ENCODE measurements at places on chromosomes 2 and 18.

- no peak for DNase-seq
Measured at GRCh38 chr2:203612246-203612645, 77.1 kb upstream of the RAPH1 start.

DNA sequence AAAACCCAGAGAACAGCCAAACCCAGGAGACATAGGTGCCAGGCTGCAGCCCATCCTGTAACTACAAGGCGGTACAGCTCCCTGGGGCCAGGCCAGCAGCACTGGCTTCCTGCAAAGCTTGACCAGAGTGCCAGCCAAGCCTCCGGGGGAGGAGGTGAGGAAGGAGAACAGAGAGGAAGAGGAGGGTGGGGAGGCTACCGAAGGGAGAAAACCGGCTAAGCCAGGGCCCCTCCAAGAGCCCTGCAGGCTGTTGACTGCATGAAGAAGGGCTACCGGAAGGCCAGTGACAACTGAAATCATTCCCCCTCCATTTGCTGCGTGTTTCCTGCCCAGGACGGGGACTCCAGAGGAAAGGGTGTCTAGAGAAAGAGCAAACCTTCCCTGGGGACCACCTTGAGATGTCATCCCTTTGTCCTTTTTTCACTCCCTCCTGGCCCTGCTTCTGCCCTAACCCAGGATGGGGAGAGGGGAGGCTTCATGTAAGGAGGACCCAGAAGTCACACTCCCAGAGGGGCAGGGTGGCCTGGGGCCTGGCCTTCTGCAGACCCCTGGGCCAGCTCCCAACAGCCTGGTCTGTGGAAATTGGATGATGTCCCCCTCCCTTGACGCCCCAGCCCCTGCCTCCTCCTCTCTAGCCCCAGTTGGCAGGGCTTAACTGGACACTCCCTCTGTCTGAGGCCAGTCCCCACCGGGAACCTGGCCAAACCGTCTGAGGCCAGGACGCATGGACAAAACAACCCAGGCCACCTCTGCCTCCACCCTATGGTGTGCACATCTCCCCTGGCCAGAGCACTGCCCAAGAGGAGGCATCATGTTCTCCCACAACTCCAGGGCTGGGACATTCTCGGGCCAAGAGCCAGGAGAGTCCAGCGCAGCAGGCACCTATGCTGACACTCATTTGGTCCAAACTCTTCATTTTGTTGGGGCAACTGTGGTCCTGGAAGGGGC, 207.8 kb downstream of the CYP26B1 start:
- DNase-seq: no peak

GRCh38 chr2:223095207-223095606, 43.2 kb downstream of the KCNE4 start:
- no peak for DNase-seq

DNA sequence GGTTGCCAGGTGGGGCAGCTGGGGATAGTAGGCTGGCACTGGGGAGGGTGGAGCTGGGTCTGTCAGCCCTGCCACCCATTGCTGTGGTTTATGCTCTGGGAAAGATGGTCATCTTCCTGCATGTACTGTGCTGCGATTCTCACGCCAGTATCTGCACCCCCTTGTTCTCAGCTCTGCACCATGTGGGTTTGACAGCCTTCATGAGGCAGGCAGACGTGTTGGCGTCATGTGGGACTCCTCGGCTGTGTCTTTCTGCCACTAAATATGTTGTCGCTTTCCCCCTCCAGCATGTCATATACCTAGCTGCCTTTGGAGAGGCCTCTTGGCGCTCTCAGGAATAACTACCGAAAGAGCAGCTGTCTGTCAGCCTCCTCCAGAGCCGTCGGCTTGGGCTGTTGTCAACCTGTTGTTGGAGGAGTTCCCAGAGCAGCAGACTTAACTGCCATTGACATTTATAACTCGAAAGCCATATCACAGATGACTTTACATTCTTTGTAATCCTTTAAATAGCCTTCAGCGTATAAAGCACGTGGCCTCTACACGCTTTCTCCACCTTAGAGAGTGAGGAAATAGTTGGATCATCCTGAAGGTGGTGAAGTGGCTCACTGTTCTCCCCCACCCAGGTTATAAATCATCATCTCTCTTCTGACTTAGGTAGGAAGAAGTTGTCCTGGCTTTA, 80.4 kb upstream of the MGAT5 start:
- no peak for DNase-seq

- DNase-seq: no peak
Measured at GRCh38 chr2:169761251-169761969, 27.8 kb downstream of the KLHL23 start.

Measured in GM04503 (cell line).